ENCODE measurements at places on chromosomes 3 and 15.

- no peak for DNase-seq
Measured at GRCh38 chr3:184335661-184336546, 1.5 kb upstream of the FAM131A start.

- no peak for DNase-seq
Measured at GRCh38 chr3:21912711-21913110, 161.7 kb upstream of the ZNF385D start.

DNA sequence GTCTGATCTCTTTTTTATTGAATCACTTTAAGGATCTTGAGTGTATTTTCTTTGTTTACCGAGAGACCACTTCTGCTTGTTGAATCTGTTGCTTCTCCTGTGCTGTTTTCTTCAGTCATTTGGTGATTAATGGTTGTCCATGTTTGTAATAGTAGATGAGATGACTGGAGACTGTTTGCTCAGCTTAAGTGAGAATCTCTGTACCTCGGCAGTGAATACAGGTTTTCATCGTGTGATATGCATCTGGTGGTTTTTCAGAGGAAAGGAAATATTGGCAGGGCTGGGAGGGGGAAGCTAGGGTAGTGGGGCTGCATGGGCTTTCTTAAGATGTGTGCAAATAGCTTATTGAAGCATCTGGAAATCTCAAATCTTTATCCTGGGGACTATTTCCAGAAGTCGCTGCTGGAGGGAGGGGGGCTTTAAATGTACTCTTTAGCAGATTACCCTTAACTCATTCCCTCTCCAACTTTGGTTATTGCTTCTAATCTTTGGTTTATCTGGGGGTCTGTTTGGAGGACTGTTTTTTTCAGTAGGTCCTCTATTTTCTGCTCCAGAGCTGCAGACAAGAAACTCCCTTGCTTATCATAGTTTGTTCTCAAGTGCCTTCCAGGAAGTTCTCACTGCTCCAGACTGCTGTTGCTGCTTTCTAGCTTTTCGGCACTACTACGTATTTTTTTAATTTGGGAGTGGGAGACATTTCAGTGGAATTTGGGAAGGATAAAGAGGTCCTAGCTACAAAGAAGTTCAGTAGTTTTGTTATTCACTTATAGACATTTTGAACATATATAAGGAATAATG, 19.4 kb downstream of the CMTM8 start:
- no peak for DNase-seq

GRCh38 chr3:107272471-107272870, 104.8 kb upstream of the CCDC54 start:
- DNase-seq, result no peak

DNA sequence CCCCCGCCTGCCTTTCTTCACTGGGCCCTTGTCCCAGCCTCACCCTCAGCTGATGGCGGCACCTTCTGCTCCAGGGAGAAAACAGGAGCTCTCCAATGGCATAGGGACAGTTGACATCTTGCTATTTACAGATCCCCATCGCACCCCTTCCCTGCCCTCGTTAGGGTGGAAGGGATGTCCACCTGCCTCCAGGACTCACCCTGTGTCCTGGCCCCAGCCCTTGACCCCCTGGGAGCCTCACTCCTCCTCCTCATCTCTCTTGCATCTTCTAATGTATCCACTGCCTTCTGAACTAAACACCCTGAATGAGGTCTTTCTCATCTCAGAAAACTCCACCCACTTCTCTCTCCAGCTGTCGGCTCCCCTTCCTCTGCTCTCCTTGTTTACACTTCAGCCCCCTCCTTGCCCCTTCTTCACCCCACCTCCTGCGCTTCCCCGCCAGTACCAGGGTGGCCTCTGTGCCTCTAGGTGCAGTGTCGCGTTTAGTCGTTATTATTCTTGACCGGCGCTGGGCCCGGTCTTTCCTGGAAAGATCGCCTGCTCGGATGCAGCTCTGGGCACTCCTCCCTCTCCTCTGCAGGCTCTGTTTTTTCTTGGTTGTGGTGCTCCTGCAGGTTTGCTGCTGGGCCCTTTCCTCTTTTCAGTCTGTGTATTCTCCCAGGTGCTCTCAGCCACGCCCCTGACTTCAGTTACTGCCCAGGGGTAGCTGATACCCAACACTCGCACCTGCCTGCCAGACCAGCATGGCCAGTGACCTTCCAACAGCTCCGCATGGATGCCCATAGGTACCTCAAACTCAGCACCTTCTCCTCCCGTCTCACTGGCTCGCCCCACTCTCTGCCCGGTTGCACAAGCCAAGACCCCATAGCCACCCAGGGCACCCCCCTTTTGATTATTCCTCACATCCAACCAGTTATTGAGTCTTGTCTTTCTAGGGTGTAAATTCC, 42.9 kb downstream of the PML start:
- no peak for DNase-seq

GRCh38 chr3:36941658-36942057, 3.2 kb downstream of the TRANK1 start:
- DNase-seq, result no peak

DNA sequence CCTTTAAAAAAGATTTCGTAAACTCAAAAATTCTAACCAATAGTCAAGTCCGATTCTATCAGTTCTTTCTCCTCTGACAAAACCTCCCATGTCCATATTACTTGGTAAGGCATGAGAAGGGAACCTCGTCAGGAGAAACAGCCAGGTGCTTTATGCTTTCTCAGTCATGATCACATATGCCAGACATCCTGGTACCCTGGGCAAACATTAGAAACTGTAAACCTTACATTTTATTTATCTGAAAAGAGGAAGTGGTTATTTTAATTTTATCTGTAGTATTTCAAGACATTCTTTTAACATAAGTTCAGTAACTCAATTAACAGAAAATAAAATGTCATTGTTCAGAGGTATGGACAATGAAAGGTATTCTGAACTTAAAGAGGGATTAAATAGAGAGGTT, 474.8 kb upstream of the GBE1 start:
- DNase-seq, result no peak

- DNase-seq, result no peak
Measured at GRCh38 chr3:46867550-46867898, 4.3 kb upstream of the MYL3 start.

DNA sequence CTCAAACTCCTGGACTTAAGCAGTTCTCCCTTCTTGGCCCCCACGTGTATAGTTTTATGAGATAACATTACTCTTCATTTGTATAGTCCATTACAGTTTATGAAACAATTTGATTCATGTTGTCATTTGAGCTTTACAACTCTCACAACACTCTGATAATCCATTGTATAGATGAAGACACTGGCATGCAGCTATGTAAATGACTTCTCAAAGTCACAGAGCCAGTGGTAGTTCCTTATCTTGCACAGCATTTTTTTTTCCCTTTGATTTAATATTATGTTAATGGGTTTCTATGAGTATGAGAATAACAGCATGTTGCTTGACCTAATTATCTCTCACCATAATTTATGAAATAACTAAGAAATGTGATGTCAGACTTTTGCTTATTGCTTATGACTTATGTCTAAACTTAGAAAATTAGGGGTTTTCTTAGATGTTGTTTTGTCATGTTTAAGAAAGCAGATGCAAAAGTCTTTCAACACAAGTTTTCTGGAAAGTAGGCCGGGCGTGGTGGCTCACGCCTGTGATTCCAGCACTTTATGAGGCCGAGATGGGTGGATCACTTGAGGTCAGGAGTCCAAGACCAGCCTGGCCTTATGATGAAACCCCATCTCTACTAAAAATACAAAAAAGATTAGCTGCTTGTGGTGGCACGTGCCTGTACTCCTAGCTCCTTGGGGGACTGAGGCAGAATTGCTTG, 13.3 kb downstream of the VPS8 start:
- DNase-seq, result no peak

GRCh38 chr3:170992854-170993253, 33.7 kb downstream of the SLC2A2 start:
- DNase-seq, result no peak

GRCh38 chr3:171169443-171169842, 142.9 kb upstream of the SLC2A2 start:
- DNase-seq, result no peak

GRCh38 chr15:38678281-38678680, 113.7 kb upstream of the RASGRP1 start:
- DNase-seq, result no peak

DNA sequence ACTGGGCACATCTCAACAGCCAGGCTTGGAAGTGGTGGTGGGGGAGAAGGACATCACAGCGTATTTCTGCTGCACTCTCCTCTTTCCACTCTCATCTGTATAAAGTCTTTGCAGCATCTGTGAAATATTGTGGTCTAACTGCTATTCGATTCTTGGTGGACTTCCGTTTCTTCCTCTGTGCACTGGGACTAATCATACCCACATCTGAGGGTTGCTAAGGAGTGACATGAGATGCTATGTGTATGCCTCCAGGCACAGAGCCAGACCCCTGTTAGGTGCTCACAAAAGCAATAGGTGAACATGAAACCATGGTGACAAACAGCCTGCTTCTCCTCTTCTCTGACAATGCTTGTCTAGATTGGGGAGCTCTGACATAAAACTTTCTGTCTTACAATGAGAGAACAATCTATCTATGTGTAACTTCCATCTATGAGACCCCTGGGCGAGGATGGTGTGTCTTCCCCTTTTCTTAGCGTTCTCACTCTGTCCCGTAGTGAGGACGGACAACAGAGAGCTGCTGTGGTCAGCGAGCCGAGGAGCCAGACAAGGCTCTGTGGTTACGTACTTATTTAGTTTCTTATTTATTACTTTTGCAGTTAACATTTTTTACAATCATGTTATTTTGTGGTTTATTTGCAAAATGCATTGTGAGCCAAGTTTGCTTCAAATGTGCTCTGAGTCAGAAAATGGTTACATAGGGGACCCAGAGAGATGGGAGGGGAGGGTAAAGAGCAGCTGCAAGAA, 196.7 kb upstream of the TPRG1 start:
- DNase-seq, result peak; percentile 23

GRCh38 chr3:118955914-118956556, 78.6 kb downstream of the IGSF11 start:
- no peak for DNase-seq

GRCh38 chr15:61997786-61998185, 62.5 kb downstream of the VPS13C start:
- DNase-seq, result no peak

GRCh38 chr3:171401432-171401831, 58.8 kb downstream of the TNIK start:
- DNase-seq, result no peak

GRCh38 chr15:44029940-44030568, 165.0 kb downstream of the FRMD5 start:
- no peak for DNase-seq

DNA sequence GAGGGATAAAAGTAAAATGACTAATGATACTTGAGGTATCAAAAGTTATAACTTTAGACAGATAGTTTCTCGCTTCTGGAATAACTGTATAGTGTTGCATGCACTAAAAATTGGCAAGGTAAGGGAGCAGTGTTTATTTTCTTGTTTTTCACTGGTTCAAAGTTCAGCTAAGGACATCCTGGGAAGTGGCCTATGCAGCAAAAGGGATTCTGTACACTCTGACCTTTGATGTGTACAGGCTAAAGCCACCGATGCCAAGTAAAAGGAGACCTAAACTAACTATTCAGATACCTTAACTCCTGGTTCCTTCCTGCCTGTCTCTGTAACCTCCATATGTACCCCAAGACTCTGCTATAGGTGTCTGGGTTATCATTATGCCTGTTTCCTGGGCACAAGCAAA, 1.7 kb downstream of the FBXO40 start:
- no peak for DNase-seq

DNA sequence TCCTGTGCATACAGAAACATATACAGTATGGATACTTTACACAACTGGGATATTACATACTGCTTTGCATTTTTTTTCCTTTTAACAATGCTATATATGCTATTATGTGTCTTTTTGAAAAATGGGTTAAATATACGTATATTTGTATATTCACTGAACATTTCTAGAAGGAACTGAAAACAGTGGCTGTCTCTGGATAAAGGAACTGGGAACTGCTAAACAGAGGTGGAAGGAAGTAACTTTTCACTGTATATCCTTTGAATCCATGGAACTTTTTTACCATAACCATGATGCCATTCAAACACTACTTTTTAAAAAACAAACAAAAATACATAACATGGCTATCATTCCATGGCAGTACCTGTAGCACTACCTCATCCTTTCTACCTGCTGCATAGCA, 1.8 kb downstream of the MTFMT start:
- no peak for DNase-seq

GRCh38 chr3:191246630-191247029, 47.6 kb downstream of the OSTN start:
- DNase-seq, result peak; percentile 40

DNA sequence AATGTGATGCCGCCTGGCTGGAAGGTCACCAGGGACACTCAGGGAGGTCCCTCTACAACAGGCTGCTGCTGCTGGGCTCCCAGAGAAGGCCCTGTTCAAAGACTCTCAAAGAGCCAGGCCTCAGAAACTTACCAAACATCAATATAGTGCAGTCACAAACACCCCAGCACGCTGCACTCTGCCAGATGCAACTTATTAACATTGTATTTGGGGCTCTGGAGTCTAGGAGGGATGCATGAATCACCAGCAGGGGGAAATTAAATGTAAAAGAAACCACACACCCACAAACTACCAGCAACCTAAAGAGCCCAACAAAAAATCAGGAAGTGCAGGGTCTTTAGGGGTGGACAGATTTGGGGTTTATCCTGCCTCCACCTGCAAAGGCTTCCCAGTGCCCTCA, 74.6 kb upstream of the SPATA12 start:
- DNase-seq, result no peak

DNA sequence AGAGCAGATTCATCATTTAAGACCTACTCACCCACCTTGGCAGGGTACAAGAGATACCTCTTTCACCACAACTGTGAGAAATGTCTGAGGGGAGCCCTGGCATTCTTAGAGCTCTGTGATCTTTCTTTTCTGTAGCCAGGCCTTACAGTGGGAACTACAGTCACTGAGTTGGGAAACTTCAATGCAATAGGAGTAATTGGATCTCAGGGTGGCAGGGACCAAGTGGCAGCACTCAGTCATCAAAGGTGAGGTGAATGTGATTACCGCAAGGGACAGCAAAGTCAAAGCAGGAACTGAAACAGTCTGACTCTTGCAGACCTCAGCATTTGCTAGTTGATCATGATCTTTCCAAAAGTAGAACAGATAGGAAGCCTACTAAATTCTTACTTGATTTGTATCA, 7.2 kb upstream of the MCF2L2 start:
- DNase-seq, result no peak

GRCh38 chr3:15269091-15269989, 63.0 kb downstream of the SH3BP5 start:
- peak; percentile 88 for DNase-seq

DNA sequence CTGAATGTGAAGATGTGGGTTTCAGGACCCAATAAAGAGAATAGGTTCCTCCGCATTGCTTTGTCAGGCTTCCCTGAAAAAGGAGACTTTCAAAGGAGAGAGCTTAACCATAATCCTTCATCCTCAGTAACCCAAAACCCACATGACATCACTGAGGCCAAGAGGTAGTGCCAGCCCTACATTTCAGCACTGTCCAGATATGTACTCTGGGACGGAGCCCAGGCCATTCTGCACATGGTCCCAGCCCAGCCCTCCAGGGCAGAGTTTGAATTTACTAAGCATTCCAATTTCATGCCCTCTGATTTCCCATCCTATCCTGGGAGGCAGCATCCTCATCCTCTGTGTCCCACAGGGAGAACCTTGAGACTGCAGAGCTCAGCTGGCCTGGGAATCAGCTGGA, 210.5 kb downstream of the GABRB3 start:
- no peak for DNase-seq
